ENCODE measurements at places on chromosomes 5 and 9.
A peak's percentile ranks its signal among the peaks of the same experiment; 100 is the strongest.

DNA sequence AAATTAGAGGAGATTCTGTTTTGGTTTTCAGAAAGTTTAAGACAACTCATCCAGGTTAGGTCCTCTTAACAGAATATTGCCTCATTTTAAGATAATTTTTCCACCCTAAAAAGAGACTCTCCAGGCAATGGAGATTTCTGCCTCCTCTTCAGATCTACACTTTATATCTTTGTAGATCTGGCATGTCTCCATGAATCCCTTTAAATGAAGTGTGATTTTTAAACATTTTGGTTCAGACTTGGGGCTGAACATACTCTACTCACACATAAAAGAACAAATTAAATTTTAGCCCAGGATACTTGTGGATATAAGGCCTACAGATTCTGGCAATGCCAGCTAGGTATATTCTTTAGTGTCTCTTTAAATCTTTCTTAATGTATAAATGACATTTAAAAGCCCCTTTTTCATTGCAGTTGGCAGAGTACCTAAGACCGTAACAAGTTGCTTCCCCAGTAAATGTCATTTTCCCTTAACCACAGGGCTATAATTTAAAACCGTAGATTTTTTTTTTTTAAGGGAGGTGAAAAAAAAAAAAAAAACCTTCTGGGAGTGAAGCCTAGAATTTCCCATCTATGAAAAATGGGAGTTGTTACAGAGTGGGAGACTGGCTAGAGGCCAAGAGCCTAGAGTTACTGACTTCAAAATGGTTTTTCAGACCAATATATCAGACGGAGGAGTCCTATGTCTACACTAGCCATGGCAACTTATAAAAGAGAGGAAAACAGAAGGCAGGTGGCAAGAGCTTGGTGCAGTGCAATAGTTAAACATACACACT is 207.8 kb upstream of the TARS1 start:
- DNase-seq = peak; percentile 44

- no peak for DNase-seq
Measured at GRCh38 chr5:132301344-132302271, 7.4 kb downstream of the SLC22A4 start.

- no peak for DNase-seq
Measured at GRCh38 chr9:76419782-76420380, 25.7 kb upstream of the RFK start.

GRCh38 chr5:66987949-66988838 is 208.4 kb downstream of the CD180 start:
- DNase-seq = no peak

GRCh38 chr9:33263131-33264002 is 1.1 kb downstream of the BAG1 start:
- DNase-seq = peak; percentile 21

- no peak for DNase-seq
Measured at GRCh38 chr9:71812385-71812784, 44.1 kb upstream of the CEMIP2 start.

GRCh38 chr9:93633492-93634221 is 57.3 kb downstream of the PHF2 start:
- no peak for DNase-seq

DNA sequence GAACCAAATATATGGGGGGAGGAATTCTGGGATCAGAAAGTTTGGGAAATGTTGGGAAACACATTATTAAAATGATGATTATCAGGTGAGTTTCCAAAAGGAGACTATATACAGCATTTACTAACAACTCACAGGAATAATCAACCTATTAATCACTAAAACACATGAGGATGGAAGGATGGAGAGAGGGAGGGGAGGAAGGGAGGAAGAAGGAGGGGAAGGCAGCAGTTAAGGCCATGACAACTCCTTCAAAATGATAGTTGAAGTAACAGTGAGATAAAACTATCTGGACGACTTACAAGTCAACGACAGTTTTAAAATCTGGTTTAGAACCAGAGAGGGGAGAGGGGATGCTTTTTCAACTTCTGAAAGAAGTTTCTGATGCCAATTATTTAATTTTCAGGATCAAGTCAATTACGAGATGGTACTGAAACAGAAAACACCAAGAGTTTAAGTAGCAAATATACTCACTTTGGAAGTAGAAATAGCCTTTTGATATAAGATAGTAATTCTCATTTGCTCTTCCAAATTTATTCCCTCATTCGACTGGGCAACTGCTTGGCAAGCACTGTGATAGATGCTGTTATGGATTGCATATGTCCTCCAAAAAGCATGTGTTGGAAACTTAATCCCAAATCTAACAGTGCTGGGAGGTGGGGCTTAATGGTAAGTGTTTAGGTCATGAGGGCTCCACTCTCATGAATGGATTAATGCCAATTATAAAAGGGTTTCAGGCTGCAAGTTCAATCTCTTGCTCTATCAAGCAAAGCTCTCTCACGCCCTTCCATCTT is 30.4 kb downstream of the FBXW11 start:
- DNase-seq = no peak

GRCh38 chr9:85521371-85522197 is 220.2 kb downstream of the AGTPBP1 start:
- no peak for DNase-seq

Data from left kidney (tissue), 8 donors.